ENCODE measurements at places on chromosomes 5 and 9. TPM values are rescaled to one million over a fixed set of nuclear protein-coding genes. Genes with fewer than 3 reads are reported as not detected.

SLCO6A1 gene
- not detected for total RNA-seq

FXN gene
- total RNA-seq: 27.7 TPM

FGF18 gene
- 2.1 TPM for total RNA-seq

NR4A3 gene
- total RNA-seq: 38.6 TPM

TAF1L gene
- total RNA-seq: not detected

PCDHB7 gene
- total RNA-seq: 1.0 TPM

PFDN1 gene
- total RNA-seq: 49.1 TPM

DNA sequence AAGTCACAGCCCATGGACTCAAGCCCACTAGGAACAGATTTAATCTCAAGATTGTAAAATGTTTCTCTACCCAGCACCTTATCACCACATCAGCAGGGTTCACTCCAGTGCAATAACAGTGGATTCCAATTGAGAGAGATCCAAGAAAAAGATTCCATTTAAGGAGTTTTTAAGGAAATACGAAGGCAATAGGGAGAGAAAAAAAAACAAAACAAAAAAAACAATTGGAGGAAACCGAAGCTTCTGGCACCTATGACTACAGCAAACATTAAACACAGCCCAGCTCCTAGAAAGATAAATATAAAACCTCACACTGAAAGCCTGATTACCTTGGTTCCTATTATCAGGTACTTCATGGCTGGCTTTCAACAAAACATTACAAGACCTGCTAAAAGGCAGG is 192.7 kb downstream of the DAB2IP start:
- no peak for DNase-seq

DNA sequence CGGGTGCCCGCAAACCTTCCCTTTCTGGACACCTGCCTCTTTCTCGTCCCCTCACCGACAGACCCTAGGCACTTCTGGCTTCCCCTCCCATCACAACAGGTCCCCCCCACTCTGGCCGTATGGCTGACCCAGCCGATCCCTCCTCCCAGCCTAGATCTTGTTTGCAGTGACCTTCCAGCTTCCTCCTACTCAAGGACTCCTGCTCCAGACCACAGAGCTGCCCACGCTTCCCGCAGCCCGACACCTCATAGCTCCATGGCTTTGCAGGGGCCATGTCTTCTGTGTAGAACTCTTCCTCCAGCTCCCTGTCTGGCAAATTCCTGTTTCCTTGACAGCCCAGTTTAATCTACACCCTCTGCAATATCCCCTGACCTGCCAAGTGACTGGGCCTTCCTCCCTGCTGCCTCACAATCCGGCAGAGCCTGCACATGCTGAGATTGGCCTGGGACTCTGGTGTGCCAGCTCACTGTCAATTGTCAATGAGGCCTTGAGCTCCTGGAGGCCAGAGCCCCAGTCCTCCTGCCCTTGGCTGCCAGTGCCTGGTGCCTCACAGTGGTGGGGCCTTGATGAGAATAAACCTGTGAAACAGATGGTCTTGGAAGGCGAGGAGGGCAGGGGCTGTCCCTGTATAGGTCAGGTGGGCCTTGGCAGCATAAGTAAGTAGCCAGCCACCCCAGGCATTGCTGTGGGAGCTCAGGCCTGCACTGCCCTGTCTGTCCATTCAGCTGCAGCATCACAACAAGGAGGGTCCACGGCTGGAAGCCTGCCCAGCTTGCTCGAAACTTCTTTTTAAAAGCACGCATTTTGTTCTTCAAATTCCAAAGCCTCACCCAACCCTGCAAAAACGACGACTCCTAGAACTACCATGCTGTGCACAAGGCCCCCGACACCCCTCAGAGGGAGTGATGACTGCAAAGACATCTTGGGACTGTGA is 50.5 kb downstream of the GADD45G start:
- no peak for DNase-seq

DNA sequence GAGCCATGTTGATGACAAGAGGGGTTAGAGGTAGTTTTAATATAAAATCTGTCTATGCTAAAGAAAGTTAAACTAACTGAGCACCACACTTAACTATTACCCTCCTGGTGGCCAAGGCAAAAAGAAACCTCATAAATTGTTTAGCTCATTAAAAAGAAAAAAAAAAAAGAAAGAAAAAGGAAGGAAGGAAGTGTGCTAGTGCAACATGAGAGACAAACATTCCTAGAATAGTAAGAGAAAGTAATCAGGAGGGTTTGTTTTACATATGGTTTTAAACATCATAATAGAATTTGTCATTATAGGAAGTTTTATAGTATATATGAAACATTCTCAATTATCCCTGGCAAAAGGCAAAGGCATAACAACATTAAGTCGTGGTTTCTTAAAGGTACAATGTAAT is 152.3 kb downstream of the SNX18 start:
- no peak for DNase-seq

DNA sequence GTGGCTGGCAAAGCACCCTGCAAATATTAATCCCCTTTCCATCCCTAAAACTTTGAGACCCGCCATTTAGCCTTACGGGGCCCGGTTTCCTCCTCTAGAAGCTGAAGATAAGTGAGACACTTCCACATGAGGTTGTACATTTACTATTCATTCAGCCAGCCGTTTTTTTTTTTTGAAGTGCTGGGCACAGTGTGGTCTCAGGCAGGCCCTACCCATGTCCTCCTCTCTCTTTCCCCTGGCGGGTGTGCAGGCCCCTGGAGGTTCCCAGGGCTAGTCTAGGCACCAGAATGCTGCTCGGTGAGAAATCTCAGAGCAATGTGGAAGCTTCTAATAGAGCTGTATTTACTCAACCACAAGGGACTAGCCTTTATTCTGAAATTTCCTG is 107.4 kb upstream of the LARP1 start:
- DNase-seq: no peak

DNA sequence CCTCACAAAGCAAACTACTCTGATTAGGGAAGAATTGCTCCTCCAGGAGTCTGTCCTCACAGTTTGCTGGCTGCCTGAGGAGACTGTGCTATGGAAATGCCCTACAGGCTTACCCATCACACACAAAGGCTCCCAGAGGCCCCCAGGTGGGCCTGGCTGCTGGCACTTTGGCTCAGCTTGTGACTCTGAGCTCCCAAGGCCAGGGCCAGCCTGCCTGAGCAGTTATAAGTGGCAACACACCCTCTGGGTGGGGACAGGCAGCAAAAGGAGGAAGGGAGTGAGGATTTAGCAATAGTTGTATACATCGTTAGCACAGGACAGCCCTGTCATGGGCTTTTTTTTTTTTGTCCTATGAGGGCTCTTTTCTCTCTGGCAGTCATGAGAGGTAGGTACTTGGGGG is 103.5 kb downstream of the DAPK1 start:
- DNase-seq: peak; percentile 41

DNA sequence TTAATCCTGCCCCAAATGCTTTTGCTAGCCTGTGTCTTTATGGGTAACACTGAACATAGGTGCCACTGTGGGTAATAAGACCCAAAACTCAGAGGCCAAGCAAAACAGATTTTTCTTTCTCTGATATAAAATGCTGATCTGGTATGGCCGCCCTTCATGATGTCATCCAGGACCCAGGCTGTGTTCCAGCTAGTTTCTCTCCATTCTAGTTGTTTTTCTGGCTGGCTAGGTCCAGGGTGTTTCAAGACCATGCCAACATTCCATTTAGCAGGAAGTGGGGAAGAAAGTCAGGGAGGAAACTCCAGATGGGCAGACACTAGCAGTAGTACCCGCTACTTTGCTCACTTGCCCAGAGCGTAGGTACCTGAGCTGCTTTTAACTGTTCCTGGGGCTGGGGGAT is 183.9 kb upstream of the OTULINL start:
- no peak for DNase-seq

DNA sequence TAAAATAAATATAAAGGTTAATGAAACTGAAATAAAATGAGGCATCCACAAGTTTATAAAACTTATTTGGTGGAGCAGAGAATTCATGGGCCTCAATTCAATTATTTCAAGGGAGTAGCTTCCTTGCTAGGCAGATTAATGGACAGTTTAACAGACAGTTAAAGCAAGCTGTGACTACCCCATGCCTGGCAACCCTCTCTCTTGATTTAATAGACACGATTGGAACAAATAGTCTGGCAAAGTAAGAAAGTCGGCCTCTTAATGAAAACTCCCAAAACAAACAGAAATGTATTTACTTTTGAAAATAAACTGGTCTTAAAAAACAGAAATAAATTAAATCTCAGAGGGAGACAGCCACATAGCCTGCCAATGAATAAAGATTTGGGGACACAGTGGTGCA is 40.1 kb upstream of the ERCC6L2 start:
- DNase-seq: no peak

DNA sequence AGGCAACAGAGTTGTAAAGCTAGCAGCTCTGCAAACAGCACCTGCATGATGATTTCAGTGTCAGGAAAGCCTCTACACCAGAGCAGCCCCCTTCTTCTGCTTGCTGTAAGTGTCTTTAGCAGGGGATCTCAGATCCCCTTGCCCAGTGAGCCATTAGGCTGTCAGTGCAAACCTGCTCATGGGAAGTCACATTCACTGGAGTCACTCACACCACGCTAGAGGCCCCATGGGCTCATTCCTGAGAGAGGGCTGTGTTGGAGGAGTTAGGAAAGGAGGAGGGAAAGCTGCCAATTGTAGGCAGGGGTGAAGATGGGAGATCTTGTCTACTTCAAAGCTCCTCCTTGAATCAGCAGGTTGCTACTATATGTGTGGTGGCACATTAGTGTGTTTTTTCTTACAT is 275.2 kb downstream of the SMARCA2 start:
- no peak for DNase-seq

DNA sequence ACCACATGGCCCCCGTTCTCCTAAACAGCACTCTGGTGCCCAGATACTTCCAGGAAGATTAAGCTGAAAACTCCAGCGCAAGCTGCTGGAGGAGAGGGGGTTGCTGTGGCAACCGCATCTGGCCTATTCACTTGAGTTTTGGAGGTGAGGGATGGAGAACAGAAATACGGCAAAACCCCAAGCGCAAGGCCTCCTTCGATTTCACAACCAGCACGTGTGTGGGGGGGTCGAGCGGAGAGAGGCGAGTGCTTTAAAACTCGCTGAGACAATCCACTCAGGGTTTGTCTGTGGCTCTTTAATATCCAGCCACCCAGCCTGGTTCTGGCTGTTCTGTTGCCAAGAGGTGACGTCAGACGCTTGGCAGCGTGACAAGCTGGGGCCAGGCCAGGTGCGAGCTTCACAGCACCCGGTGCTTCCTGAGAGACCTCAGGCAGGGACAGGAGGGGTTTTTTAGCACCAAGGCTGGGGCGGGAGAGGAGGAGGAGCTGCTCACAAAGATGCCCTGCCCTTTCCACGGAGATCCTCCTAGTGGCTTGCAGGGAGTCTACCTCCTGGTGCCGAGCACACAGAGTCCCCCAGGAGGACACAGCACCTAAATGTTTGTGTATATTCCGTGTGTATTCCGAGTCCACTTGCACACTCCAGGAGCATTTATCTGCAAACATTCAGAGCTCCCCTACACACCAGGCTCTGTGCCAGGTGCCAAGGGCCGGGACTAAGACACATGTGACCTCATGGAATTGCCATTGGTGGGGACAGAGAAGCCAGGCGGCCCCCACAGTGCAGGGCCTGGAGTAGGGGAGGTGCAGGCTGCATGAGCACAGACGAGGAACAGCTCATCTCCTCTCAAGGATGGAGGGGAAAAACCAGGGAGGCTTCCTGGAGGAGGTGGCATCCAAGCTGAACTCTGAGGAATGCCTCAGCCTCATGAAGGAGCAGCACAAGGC is 194.6 kb downstream of the OLFM1 start:
- DNase-seq: peak; percentile 63

- peak; percentile 30 for DNase-seq
Observed at GRCh38 chr9:106025453-106025852, 331.1 kb downstream of the TMEM38B start.

- no peak for DNase-seq
Observed at GRCh38 chr9:91849694-91850093, 100.3 kb downstream of the ROR2 start.

DNA sequence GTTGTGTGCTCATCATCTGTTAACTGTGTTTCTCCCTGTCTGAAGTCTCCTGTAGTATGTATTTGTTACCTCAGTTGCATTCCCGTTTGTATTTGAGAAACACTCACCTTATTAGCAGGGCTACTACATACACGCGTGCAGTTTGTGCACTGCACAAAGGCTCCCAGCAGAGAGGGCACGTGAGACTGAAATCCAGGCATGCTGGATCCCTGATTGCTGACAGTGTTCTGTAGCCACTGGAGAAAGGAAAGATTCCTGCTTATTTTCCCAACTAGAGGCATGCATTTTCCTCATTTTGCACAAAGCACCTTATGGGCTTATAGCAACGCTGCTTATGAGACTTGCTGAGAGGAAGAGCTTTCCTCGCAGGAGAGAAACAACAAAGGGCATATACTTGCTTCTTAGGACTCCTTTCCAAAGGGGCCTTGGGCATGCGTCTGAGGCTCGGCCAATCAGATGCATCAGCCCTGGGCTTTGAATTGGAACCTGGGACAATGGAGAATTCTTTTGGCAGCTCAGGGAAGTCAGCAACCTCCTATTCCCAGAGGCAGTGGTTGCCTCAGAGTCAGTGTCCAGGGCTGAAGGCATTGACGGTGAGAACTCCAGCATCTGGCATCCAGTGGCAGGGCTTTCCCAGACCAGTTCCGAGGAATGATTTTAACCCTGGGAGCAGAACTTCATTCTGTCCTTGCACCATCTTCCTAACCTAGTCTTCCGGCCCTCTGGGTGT is 9.9 kb upstream of the MEGF10 start:
- no peak for DNase-seq

DNA sequence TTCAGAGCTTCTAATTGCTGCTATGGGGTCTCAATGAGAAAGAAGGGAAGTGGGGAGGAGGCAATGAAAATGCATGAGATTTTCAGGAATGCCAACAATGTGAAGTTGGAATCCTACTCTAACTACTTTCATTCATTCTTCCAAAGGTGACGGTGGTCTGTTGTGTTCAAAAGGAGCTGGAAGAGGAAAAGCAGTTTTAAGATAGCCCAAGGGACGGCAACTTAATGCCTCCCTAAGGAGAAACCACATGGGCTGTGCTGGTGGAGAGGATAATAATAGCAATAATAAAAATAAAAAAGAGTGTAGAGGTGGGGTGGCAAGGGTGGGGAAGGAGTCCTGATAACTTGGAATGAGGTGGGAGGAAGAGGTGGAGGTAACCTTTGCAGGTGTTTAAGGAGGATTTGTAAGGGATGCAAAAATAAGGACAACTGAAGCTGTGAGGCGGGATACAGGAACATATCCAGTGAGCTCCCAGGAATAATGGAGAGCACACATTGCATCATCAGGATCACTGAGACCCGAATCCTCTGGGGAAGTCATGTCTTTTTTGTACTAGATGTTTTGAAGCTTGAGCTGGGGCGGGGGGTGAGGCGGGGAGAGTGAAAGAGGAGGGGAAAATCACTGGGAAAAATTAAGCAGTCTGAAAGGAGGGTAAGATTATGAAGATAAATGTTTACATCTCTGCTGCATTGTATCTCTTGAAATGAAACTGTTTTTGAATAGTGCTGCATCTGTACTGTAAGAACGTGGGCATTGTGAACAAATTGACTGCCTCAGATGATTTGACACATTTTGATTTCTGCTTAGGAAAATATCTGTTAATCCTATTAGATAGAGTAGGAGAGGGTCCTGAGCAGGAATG is 120.1 kb upstream of the TMEM161B start:
- no peak for DNase-seq

DNA sequence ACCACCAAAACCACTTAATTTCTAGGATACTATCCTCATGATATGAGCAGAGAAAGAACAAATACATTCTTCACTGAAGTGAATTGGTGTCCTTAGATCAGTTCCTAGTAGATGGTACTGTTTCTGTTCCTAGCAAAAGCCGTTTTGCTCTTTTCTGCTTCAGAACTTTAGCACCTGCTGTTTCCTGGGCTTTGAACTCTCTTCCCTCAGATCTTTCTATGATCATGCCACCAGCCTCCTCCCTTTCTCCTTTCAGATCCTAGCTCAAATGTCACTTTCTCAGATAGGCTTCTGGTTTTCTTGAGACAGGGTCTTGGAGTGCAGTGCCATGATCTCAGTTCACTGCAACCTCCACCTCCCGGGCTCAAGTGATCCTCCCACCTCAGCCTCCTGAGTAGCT is 118.0 kb downstream of the EGFLAM start:
- DNase-seq: no peak
